GM20000 (cell line): ENCODE measurements at places on chromosomes 2 and 18.

DNA sequence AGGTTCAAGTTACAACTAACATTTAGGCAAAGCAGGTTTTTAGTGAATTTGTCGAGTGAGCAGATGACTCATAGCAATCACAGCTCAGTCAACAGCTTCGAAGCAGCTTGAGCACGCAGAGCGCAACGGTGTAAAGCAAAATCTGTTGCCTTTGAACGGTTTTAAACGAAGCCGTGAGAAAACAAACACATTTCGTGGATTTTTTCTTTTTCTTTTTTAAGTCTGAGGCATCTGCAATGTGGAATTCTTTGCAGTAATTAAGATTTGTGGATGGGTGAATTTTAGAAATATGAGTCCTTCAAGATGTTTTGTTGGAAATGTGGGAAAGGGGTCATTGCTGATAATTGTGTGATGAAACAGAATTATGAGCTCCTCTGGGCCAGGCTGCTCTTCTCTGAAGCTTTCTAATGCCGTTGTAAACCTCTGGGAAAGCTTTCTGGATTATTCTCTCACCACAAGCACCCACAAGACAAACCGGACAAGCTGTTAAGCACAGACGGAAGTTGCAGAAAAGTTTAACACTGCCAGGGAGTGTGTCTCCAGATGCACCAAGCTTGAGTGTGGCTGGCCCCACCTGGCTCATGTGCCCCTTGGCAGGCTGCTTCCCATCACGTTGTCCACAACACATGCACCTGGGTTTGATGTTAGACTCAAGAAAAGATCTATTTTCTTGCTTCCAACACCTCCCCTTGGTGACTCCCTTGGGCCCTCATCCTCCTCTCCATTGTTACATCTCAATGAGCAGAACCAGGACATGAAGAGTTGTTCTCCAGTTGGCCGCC is 224.7 kb downstream of the ACKR3 start:
- no peak for DNase-seq

DNA sequence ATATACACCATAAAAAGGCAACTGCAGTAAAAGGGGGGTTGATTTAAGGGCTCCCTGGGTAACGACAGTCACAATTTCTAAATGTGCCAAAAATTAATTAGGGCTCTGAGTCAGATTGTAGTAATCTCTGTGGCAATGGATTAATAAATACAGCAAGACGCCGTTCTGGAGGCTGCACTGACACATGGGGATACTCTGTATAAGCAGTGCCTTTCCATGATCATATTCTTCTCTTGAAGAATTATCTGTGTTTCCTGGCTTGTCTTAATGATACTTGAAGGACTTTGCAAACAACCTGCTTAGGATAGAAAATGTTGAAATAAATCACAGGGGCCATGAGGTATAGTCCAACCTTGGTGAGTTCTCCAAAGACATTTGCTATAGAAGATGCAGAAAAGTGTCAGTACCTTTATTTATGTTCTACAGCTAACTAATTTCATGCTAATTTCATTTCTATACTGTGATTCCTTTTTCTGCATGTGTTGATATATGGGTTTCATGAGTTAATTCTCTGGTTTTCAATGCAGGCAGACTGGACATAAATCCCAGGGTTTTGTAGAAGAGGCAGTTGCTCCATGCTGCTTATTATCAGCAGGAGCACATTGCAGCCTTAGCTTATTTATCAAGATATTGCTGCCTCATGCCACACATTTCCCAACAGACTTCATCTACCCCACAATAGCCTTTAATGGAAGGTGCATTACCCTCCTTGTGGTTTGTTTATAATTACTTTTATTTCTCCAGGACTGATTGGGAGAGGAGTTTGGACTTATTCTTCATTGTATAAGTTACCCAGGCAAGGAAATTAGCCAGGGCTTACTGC is 54.8 kb downstream of the HNMT start:
- DNase-seq = no peak

GRCh38 chr2:21774691-21775368 is 651.1 kb downstream of the TDRD15 start:
- DNase-seq = no peak

DNA sequence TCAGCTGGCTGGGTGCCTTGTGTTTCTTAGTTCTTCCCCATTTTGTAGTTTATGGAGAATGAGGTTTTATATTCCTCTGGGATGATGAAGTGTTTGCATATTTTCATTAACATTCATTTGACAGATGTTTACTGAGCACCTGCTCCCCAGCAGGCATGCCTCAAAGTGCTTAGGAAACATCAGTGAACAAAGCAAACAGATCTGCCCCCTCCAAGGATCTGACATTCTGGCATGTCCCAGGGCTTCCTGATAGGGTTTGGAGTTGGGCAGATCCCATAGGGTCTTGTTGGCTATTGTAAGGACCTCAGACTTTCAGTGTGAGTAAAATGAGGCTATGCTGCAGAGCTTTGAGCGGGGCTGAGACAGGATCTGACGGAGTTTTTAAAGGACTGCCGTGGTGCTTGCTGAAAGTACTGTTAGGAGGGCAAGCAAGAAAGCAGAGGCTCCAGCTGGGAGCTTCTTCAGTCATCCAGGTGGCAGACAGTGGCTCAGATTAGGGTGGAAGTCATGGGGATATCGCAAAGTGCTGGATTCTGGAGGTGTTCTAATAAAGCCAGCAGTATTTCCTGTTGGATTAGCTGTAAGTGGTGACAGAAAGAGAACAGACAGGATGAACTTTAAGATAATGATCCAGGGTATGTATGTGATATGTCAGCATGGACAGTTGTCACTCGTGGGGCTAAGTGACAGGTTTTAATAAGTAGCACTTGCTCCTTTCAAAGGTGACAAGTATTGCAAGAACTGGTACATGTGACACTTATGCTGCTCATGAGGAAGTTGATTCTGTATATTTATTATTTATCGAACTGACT is 11.3 kb upstream of the IAH1 start:
- DNase-seq = no peak

DNA sequence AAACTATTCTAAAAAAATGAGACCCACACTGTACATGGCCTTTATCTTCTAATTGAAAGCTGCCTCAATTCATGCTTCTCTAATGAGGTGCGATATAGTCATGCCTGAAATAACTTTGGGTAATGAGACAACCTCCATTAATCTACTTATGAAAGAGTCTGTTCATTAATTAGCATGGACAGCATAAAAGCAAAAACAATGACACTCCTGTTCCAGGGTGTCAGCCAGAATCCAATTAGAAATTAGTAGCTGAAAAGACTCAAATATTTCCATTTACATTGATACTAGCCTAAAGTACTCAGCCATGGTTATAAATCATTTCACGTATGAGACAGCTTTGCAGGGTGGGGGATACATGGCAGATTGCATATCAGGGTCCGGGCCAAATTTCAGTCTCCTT is 288.7 kb downstream of the AKAIN1 start:
- DNase-seq = no peak
